Activated T-helper 1 cell treated with Interleukin-2 at 50 U/mL for 16 hours (primary cell): ENCODE measurements at places on chromosomes 12 and 14.

DNA sequence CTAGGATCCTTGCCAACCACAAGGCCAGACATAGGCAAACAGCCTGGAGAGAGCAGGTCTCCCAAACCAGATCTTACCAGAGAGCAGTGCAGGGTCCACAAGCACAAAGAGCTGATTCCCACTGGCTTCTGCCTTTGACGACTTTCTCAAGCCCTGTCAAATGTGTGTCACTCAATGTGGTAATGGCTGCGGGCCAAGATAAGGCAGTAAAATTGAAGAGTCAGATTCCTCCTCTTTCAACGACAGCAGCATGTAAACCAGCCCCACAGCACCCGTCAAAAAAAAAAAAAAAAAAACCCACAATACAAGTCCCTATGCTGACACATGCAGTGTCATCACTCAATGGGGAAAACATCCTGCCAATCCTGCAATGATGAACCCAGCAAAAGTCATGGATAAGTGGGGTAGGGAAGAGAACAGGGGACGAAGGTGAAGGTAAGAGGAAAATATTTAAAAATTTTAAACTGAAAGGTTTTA lies at the start of gene STON2:
STON2 (minus strand) TSS at position 123 of the 477 bp plus-strand sequence. CDS start 1,942 bp downstream, outside the sequence.
- no peak for DNase-seq

DNA sequence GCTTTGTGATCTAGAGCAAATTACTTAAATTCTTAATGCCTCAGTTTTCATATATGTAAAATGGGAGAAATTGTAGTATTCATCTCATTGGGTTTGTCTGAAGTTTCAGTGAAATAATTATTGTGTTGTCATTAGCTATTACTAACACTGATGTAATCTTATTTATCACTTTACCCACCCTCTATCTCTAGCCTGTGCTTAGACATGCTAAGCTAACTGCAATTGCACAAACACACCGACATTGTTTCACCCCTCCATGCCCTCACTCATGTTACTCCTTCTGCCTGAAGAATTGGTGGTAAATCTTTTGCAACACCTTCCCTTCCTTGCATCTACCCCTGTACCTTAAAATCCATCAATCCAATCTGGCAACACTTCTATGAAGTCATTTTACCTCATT lies 241.6 kb downstream of the BCAT1 start:
- no peak for DNase-seq

GRCh38 chr14:34018125-34018524 lies 67.3 kb upstream of the EGLN3 start:
- no peak for DNase-seq

DNA sequence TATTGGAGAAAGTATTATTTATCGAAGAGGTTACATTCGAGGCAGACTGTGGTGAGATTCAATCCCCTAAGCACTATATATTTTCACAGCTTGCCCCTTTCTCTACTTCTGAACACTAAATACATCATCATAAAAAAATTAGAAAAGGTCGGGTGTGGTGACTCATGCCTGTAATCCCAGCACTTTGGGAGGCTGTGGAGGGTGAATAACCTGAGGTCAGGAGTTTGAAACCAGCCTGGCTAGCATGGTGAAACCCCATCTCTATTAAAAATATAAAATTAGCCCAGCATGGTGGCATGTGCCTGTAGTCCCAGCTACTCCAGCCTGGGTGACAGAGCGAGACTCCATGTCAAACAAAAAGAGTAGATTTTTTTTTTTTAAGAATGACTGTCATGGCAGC lies 70.6 kb upstream of the MYF6 start:
- DNase-seq: no peak
